ENCODE measurements at places on chromosomes 16 and 17.

GRCh38 chr17:18315562-18315922 lies 449 bp downstream of the SMCR8 start:
- DNase-seq: peak; percentile 14

GRCh38 chr17:7041607-7042500 lies 2.0 kb downstream of the SLC16A11 start:
- no peak for DNase-seq

DNA sequence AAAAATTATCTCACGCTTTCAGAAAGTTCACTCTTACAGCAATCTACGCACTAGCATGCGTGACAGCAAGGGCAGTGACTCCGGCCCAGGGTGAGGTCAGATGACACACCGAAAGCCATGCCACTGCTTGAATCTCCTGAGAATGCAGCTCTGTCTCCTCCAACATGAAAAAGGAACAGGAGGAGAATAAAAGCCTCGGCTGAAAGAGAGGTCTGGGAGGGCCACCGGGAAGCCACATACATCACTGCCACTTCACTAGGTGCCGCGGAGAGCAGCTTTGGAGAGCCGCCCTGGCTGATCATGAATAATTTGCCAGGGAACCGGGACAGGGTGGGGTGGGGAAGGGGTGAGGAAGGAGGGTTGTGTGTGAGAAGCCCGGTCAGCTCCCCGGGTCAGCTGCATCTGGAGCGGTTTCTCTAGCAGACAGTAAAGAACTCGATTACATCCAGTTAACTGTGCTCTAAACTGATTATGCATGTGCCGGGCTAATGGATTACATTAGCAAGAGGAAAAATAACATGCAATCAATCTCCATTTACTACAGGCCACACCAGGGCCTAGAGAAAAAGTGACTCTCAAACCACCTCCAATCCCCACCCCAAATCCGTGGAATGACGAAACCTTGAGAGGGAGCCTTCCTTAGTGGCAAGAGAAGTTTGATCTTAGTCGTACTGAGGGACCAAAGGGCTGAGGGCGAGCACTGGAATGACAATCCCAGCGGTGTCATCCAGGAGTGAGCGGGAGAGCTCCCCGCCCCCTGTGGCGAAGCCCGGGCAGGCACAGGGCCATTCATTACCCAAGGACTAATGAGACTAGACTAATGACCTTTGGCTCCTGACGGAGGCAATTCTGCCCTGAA lies 100.3 kb downstream of the ZFHX3 start:
- DNase-seq: no peak

GRCh38 chr16:8572919-8573724 lies 17.2 kb downstream of the TMEM114 start:
- DNase-seq: peak; percentile 63

- peak; percentile 60 for DNase-seq
These were observed 12.8 kb downstream of the LRRC36 start for GRCh38 chr16:67339453-67339852.

DNA sequence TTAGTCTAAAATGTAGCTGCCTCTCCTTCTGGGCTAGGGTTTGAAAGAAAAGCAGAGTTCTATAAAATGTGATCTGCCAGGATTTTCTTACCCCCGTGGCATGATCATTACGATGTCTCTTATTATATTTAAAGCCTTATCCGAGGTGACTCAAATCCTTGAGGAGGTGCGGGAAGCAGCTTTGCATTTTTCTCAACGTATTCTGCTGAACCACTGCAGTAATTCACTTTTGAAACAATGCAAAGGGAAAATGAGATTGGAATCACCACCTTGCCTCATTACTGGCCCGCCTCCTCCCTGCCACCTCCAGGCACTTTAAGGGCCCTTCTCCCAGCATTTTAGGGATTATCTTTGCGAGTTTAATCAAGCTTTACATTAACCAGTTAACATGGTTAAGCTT lies 9.7 kb upstream of the NOG start:
- no peak for DNase-seq

- DNase-seq: no peak
These were observed 717.3 kb downstream of the KCNJ2 start for GRCh38 chr17:70886648-70887047.

DNA sequence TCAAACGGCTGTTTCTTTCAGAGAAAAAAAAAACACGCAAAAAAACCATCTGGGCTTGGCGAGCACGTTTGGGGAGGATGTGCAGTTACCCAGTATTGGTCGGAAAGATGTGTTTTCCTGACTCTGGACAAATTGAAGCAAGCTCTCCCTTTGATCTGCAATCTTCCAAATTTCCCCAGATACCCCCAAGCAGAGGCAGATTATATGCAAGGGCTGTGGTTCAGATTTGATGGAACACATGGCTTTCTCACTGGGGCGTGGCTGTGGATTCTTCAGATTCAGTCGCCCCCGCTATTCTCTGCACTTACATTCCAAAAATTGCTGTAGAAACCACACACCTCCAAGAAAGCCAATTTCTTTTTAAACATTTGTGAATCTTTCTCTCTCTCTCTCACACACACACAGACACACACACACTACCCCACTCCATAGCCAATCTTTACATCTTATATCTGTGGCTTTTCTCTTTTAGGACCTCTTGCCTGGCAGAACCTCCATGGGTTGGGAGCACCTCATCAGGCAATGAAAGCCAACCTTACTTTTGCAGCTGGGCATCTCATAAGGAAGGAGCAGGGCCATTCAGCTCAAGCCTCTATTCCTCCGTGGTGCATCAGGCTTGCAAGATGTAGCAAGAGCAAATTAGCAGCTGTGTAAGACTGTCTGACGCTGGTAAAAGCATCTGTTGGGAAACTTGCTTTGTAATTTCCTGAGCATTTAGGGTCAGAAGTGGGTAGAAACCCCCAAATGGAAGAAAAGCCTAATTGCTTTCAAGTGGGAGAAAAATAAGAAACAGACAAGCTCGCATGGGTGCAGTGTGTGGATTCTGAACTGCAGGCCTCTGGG lies 103.9 kb upstream of the FAM20A start:
- peak; percentile 98 for DNase-seq

- no peak for DNase-seq
These were observed 599 bp downstream of the TOP3A start for GRCh38 chr17:18314059-18314730.

GRCh38 chr17:77107506-77108433 lies 33.0 kb upstream of the SEC14L1 start:
- no peak for DNase-seq

DNA sequence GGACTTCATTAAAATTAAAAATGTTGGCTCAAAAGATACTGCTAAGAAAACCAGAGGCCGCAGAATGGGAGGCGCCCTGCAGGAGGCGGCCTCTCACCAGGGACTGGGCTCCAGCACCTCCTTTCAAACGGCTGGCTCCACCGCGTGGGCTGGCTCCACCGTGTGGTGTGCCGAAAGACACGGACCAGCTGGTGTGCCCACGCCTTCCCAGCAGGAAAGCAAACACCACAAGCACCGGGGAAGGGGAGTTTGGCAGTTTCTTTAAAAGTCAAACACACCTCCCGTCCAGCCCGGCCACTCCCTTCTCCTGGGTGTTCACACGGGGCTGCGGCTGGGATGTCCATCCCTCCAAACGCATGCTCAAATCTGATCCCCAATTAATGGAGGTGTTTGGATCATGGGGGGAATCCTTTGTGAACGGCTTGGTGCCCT lies 13.9 kb downstream of the HAGH start:
- DNase-seq: peak; percentile 73

DNA sequence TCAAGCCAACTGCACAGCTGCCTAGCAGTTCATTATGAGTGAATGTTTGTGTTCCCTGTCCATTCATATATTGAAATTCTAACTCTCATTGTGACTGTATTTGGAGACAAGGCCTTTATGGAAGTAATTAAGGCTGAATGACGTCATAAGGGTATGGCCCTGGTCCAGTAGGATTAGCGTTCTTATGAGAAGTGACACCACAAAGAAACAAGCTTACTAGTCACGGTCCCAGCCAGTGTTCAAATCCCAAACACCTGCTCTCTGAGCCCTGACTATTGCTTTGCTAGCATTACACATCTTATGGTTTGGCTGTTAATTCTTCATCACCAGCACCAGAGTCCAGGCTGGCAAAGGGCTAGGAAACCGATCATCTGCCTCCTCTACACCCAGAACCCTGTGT lies 2.2 kb downstream of the ZNF668 start:
- DNase-seq: peak; percentile 98

- no peak for DNase-seq
These were observed 15.6 kb upstream of the SLC38A8 start for GRCh38 chr16:84058211-84058610.

DNA sequence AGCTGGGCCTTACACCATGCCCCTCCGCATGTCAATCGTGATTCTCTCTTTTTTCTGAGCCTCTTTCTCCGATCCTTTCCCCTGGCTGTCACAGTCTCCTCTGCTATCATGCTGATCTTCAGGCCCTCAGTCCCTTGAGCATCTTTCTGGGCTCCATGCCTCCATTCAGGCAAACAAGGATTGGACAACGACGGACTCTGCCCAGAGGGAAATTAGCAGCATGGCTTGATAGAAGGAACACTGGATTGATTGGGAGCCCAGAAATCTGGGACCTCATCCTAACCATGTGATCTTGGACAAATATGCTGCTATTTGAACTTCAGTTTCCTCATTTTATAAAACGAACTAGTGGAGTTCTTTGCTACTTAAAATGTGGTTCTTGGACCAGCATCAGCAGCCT lies 19.6 kb upstream of the PHF12 start:
- DNase-seq: no peak

DNA sequence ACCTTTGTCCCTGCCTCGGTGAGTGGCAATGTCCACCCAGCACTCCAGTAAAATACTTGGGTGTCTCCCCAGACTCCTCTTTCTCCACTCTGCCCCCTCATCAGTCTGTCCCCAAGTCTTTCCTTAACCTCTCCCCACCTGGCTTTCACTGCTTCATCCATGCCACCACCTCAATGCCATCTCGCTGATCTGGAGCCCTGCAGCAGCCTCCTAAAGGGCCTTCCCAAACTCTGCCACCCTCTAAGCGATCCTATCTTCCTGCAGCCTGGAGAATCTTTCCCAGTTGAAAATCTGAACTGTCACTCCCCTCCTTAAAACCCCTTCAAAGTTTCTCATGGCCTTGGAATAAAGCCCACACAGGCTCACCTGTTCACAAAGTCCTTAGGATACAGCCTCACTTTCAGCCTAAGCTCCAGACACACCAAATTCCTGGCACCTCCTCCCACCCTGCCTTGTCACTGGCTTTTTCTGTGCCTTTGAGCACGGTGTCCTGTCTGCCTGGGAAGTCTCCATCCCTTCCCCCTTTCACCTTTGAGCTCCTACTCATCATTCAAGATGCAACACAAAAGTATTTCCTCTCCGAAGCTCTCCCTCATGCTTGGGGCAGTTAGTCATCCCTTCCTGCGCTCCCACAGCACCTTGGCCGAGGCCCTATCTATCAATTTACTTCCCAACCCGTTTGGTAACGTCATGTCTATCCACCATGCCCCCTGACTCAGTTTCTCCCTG lies 2.8 kb downstream of the WNK4 start:
- DNase-seq: peak; percentile 75

DNA sequence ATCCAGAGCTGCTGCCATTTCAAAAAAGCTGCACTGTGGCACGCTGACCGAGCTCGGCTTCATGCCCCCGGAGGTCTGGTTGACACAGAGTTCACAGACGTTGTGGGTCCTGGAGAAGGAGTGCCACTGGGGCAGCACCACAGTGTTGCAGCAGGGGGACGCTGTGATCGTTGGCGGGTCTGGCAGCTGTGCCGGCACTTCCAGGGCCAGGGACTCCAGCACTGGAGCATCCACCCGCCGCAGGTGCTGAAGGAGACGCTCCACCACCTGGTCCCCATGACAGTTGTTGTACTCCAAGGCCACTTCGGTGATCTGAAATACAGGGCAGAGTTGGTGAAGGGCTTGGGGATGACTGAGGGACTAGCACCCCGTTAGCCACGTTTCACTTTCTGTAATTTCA lies 23.5 kb downstream of the SNN start:
- no peak for DNase-seq

DNA sequence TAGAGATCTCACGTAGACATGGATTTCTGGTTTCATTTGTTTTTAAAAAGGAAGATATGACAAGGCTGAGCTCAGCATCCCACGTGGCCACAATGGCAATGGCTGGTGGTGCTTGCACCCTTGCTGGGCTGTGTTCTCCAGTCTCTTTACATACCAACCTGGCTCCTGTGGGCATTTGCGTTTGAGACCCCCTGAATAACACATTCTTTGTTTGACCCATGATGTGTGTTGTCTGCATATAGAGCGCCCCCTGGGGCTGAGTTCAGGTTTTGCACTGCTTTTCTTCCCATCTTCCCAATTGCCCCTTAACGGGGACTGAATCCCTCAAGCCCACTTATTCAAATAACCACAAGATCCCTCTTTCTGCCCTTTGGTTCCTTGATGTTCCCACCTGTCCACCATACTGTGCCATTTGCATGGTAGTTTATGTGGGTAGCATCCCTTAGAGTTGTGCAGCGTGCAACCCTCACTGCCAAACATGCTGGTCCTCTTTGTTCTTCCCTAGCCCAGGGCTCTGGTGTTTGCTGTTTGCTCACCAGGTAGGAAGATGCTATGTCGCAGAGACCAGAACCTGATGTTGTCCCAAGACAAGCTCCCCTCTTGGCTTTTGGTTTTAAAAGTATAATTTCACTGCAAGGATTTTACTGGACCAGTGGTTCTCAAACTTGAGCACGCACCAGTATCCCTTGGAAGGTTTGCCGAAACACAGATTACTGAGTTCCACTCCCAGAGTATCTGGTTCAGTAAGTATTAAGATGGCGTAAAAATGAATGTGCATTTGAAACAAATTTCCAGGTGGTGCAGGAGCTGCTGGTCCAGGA lies 38.5 kb upstream of the NKD1 start:
- peak; percentile 13 for DNase-seq

DNA sequence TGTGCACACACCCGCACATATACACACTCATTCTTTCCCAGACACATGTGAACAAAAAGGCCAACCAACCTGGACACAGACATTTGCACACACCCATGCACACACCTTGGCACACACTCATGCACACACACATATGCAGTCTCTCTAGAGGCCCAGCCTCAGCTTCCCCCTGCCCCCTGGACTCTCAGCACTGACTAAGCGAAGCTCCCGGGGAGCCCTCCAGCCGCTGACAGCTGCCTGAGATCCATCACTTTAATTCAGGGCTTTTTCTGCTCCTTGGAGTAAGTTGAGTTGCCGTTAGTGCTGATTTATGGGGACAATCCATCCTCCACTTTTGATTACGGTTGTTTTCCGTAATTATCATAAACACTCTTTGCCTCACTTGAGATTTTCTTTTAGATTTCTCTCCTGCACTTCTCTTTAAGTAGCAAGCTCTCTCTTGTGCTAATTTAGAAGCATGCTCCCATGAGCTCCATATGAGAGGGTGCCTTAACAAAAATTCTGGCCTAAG lies 158.6 kb upstream of the CDC42EP4 start:
- no peak for DNase-seq

DNA sequence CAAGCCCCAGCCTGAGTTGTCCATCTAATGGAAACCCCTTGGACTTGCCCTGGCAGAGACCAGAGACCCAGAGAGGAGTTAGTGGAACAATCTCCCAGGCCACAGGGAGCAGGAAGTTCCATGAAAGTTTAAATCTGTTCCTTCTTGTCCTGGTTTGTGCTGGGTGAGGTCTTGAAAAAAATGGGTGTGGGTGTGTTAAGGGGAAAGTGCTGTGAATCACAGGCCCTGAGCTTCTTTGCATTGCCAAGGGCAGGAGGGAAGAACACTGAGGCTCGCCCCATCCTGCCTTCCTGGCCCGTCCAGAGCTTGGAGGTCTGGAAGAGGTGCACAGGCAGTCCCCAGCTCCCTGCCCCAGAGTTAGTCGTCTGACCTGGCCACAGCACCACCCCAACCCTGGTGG lies 2.3 kb downstream of the ADORA2B start:
- peak; percentile 72 for DNase-seq

GRCh38 chr16:25210758-25211157 lies 6.0 kb upstream of the AQP8 start:
- peak; percentile 84 for DNase-seq

GRCh38 chr16:65770752-65771151 lies 595.7 kb upstream of the CDH5 start:
- no peak for DNase-seq
